ENCODE measurements at places on chromosomes 3 and 15.

GRCh38 chr3:53062905-53063304, 17.0 kb upstream of the SFMBT1 start:
- no peak for DNase-seq

DNA sequence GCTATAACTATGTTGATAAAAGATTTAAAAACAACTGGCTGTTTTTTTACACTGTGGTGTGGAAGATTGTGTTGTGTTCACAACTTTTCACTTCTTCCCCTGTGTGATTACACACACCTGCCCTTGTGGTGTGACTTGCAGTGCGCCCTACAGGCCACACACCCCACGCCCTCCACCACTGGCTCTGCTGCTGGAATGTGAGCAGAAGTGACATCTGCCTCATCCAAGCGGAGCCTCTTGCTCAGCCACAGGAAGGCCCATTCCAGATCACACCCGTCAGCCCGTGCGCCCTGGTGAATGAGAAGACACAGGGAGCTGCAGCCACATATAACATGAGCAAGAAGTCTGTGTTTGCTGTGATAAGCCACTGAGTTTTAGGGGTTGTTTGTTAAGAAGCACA, 7.0 kb downstream of the CCR2 start:
- DNase-seq: no peak

GRCh38 chr3:40307176-40307575, 2.3 kb upstream of the EIF1B start:
- no peak for DNase-seq

GRCh38 chr3:127544803-127545201, 45.7 kb downstream of the TPRA1 start:
- no peak for DNase-seq

- DNase-seq: no peak
Measured at GRCh38 chr15:71791975-71792374, 18.4 kb upstream of the NR2E3 start.

DNA sequence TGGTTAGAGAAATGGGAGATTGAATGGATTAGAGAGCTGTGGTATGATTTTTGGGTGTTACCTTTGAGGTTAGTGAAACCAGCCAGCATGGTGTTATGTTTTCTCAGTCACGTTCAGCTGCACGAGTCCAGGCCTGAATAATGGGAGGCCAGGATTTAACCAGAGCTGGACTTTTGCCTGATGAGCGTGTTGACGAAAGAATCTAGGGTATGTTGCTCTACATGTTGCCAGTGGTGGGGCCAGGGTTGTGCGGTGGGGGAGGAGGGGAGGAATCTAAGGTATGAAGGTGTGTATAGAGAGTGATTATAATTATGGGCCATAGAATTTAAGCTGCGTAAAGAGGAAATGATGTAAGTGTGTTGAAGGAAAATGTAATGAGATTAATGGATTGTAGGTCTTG, 22.8 kb downstream of the MINDY2 start:
- no peak for DNase-seq

- no peak for DNase-seq
Measured at GRCh38 chr3:15952543-15953175, 154.9 kb upstream of the ANKRD28 start.

- DNase-seq: no peak
Measured at GRCh38 chr3:99645277-99646106, 7.1 kb downstream of the COL8A1 start.

- DNase-seq: no peak
Measured at GRCh38 chr15:91981821-91982800, 128.6 kb downstream of the SLCO3A1 start.

DNA sequence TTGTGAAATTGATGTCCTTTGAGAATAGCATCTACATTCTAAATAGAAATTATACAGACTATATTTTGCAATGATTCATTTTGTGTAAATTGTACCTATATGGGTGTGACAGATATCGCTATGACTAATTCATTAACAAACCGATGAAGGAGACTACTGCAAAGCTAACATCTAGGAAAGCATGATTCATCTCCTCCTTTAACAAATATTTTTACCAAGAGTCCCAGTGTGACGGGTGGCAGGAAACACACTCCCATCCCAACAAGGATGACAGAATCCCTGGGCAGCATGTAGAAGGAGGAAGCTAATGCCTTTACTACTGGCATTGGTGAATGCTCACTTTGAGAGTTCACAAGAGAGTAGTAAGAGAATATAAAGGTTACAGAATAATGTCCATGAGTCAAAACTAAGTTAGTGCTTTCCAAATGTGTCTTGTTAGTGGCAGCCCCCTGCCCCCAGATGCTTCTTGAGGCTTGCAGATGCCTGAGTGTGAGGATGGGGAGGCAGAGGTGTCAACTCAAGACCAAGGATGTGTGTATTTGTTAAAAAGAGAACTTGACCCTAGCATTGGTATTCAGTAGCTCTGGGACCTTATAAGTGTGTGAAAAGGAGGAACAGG, 180.6 kb downstream of the FMN1 start:
- DNase-seq: no peak

GRCh38 chr3:180700941-180701340, 21.7 kb upstream of the CCDC39 start:
- DNase-seq: no peak

DNA sequence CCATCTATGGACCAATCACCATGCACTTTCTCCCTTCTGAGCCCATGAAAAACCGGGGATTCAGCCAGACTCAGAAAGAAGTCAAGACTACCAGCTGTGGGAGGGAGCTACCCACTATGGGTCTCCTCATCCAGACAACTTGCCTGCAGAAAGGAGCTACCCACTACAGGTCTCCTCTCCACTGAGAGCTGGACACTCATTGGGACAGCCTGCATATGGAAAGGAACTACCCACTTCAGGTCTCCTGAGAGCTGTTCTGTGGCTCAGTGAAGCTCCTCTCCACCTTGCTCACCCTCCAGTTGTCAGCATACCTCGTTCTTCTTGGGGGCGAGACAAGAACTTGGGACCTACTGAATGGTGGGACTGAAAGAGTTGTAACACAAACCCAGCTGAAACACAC, 22.3 kb upstream of the ZBED2 start:
- no peak for DNase-seq

GRCh38 chr3:151804267-151804666, 9.6 kb upstream of the AADAC start:
- no peak for DNase-seq

DNA sequence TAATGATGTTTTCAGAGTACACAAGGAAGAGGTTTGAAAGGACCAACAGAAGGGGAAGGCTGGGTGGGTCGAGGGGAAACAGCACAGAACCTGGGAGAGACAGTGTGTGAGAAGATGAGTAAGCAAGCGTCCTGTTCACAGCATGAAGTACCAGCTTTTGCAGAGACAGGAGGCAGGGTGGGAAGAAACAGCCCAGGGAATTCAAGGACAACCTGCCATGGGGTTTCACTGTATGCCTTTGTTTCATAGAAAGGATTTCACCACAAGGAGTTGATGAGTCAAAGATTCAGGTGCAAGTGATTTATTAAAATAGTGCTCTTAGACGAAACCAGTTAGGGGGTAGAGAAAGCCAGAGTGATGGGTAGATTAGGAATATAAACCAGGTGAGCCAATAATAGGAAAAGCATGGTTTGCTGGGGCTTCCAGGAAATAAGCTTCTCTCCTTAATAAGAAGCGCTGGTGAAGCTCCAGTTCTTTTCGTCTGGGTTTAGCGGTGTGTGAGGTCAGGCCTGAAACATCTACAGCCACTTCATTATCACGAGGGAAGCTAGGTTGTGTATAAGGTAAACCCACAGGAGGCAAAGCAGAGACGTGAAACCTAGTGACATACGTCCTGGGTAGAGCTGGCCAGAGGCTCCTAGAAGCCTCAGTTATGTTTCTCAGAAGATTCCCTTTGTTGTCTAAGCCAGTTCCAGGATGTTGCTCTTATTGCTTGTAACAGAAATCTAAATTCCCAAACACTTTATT, 3.9 kb downstream of the HHLA2 start:
- DNase-seq: no peak

DNA sequence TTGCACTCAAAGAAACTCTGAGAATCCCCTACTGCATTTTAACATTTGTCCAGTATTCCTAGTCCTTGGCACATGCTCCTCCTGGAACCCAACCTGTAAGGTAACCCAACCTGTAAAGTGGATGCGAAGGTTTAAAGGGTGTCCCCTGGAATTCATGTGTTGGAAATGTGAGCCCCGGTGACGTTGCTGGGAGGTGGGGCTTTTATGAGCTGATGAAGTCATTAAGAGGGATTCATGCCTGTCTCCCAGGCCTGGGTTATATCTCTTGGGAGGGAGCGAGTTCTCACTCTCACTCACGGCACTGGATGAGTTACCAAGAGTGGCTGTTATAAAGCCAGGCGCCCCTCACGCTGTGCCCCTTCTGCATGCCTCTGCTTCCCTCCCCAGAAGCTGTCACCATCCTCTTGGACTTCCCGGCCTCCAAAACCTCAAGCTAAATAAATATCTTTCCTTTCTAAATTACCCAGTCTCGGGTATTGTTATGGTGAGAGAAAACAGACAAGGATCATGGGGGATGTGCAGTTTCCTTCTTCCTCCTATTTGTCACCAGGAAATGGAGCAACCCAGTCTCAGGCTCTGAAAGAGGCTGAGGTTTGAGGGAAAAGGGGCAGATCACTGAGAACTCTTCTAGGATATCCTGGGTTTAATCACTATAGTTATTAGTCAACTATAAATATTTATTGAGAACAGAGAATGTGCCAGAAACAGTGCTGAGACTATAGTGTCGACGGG, 7.6 kb downstream of the XXYLT1 start:
- DNase-seq: no peak

- DNase-seq: no peak
Measured at GRCh38 chr3:77052733-77053670, 13.1 kb downstream of the ROBO2 start.

GRCh38 chr3:133283958-133284807, 115.7 kb upstream of the BFSP2 start:
- DNase-seq: no peak

- no peak for DNase-seq
Measured at GRCh38 chr3:101988596-101988995, 139.3 kb downstream of the NFKBIZ start.

DNA sequence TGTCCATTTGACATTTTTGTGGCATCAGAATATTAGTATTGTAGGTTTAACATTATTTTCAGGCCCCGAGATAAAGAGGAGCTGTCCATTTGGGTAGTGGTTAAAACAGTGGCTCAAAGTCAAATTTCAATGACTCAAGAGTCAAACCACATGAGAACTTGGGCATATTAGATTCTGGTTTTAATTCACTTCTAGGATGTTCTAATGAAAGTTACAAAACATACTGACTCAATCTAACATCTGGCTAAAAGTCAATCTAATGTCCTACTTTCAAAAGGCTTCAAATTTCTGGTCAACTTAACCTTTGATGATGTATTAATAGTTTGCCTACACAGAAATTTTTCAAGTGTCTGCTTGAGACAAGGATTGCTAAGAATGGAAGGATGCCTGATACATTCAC, 112.4 kb downstream of the ABI3BP start:
- no peak for DNase-seq

DNA sequence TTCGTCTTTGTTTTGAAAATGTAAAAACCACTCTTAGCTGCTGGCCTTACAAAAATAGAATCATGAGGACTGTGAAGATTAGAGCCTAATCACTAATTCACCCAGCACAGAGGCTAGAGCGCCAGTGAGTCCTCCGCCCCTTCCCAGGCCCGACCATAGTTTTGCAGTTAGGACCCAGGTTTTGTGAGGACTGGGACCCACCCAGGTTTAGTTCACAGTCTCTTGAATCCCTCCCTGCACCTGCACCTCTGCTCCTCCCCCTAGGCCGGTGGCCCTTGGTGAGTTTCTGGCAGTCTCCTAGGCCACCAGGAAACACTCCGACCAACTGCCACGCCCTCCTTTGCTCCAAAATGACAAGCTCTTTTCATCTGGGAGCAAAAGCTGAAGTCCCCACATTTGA, 136.0 kb upstream of the CCDC54 start:
- DNase-seq: peak; percentile 7

GRCh38 chr3:178479446-178479845, 56.8 kb upstream of the KCNMB2 start:
- DNase-seq: no peak

GRCh38 chr3:184911570-184911969, 99.6 kb downstream of the VPS8 start:
- DNase-seq: peak; percentile 54

- no peak for DNase-seq
Measured at GRCh38 chr3:143120716-143121240, 1.2 kb downstream of the CHST2 start.

- no peak for DNase-seq
Measured at GRCh38 chr3:172096881-172097420, 57.6 kb downstream of the FNDC3B start.

GRCh38 chr15:42716626-42717025, 20.3 kb downstream of the CDAN1 start:
- DNase-seq: no peak

- DNase-seq: no peak
Measured at GRCh38 chr15:83682476-83683088, 28.7 kb downstream of the ADAMTSL3 start.

- DNase-seq: no peak
Measured at GRCh38 chr3:197335428-197336132, 37.2 kb upstream of the DLG1 start.

DNA sequence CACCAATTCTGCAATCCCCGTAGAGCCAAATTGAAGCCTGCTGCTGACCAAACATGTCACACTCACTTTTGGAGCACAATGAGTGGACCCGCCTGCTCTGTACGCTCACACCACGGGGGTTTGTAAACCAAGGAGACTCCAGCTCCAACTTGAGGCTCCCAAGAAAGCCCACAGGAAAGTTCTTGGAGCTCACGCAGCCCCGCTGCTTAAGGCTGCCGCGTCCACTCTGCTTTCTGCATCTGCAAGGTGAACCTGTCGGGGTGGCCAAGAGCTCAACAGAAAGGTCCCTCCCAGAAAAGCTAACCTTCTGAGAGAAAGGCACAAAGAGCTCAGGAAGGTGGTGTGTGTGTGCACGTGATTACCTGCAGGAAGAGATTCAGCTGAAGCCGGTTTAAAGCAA, 94.9 kb downstream of the PCSK6 start:
- no peak for DNase-seq

- no peak for DNase-seq
Measured at GRCh38 chr3:193872265-193872753, 263.6 kb upstream of the HES1 start.

DNA sequence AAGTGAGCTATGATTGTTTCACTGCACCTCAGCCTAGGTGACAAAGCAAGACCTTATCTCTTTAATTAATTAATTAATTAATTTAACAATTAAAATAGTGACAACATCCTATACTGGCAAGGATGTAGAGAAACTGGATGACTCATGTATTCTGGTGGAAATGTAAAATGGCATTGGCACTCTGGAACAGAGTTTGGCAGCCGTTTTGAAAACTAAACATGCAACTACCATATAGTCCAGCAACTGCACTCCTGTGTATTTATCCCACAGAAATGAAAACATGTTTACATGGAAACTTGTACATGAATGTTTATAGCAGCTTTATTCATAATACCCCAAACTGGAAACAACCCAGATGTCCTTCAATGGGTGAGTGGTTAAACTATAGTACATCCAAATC, 56.6 kb downstream of the ANP32A start:
- no peak for DNase-seq

GRCh38 chr3:123123716-123124616, 57.1 kb downstream of the PDIA5 start:
- no peak for DNase-seq
